ENCODE measurements at places on chromosomes 6 and 20.
A peak's percentile ranks its signal among the peaks of the same experiment; 100 is the strongest.

- DNase-seq = no peak
These were observed 49.7 kb downstream of the OR2B2 start for GRCh38 chr6:27862396-27863066.

- DNase-seq = no peak
These were observed 126.0 kb upstream of the PMEPA1 start for GRCh38 chr20:57835588-57836455.

DNA sequence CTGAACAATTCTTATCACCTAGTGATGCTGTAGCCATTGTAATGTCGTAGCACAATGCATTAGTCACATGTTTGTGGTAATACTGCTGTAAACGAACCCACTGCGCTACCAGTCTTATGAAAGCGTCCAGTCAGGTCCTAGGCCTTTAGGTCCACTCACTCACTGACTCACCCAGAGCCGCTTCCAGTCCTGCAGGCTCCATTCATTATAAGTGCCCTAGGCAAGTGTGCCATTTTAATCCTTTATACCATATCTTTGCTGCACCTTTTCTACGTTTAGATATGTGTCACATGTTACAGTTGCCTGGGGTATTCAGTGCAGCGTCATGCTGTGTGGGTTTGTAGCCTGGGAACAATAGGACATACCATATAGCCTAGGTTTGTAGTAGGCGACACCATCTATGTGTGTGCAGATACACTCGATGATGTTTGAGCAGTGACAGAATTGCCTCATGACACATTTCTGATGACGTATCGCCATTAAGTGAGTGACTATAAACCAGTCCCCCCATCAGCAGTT is 15.4 kb downstream of the IGF2R start:
- DNase-seq = no peak

DNA sequence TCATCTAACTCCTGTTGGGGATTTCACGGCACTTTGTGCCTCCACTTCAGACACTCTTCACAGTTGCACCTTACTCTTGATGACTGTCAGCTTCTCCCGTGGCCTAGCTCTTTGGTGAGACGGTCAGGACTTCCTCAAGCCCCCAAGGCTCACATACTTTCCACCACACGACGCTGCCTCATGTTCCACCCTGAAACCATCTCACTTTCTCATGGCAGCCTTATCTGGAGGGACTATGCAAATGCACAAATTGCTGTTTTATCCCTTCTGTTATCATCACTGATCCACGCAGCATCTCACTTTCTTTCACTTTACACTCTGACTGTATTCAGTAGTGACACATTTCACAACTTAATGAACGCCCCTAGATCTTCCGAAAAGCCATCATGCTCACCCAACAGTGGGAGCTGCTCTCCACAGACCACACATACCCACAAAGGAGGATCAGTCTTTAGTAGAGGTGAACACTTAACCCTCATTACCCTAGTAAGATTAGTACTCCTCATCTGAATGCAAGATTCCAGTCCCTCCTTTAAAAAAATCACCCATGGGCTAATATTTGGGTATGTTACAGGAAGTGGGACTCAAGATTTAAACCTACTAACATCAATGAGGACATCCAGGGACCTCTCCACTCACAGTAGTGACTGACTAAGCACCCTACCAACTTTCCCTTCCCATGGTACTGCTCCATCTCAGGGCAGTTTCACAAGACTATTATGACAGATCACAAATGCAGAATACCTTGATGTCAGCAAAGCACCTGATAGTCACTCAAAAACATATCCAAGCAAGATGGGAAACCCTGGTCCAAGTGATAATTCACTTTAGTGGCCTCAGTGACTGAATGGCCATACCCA is 35.4 kb downstream of the FYN start:
- peak; percentile 33 for DNase-seq

DNA sequence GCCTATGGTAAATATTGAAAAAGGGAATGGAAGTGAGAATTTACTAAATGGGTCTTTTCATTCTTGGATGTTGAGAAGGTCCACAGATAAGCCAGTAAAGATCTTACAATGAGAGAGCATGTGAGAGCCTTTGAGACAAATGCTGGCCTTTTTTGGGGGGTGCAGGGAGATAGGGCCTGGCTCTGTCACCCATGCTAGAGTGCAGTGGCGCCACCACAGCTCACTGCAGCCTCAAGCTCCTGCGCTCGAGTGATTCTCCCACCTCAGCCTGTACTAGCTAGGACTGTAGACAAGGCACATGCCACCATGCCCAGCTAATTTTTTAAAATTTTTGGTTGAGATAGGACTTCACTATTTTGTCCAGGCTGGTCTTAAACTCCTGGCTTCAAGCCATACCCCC is 63.2 kb upstream of the TMEM181 start:
- no peak for DNase-seq

DNA sequence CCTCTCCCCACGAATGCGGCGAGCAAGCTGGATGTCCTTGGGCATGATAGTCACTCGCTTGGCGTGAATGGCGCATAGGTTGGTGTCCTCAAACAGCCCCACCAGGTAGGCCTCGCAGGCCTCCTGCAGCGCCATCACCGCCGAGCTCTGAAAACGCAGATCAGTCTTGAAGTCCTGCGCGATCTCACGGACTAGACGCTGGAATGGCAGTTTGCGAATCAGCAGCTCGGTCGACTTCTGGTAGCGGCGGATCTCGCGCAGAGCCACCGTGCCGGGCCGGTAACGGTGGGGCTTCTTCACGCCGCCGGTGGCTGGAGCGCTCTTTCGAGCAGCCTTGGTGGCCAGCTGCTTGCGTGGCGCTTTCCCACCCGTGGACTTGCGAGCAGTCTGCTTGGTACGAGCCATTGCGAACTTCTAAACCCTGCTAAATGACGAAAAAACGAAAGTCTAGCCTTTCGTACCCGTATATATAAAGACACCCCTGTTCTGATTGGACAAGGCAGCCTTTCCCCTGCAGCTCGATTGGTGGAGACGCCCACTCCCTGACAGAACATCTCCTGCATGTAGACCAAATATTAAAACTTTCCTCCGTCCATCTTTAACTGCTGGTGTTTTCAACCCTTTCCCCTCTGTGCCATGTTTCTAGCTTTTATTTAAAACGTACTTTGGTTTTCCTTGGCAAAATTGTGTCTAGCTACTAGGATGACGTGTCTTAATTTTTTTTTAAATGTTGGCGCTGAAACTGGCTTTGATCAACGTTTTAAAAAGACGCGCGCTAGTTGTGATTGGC is 109.8 kb downstream of the HFE start:
- peak; percentile 77 for DNase-seq

DNA sequence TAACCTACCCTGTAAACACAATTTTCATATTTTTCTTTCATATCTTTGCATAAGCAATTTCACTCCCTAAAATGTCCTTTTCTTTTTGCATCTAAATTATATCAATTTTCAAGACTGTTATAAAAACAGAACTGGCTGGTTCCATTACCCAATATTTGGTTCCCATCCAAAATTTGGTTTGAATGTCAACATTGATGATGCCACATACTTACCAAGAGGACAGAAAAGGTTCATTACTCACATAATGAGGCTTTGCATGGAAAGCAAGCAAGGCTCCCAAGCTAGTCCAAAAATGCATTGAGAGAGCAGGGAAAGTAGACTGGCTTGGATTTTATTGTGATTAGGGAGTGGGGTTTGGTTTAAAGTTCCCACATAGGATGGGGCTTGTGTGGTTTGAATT is 144.4 kb upstream of the AKIRIN2 start:
- no peak for DNase-seq

DNA sequence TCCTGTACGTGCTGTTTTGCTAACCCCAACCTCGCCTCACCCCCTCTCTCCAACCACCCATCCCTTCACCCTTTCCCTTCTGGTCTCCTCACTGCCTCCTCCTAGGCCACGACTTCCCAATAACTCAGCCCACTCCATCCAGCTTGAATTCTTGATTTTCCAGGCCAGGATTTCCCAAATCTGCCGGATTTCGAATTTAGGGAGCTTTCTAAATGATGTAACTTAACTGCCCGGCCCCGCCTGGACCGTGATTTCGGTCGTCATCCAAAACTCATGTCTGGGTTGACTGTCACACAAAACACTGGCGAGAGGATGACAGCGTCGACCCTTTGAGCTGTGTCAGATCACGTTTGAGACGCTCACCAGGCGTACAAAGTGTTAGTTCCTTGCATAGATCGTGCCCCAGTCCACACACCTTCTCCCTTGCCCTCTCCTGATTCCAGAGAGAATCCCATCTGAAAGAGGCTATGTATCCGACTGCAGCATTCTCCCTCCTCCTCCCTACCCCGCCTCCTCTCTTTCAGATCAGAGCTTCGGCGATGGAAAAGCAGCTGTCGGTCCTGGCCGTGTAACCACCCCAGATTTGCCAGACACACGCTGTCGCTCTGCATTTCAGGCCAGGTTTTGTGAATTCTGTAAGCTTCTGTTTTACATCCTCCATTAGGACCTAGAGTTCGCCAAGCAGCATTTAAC is 168.2 kb downstream of the GPX5 start:
- DNase-seq = no peak

DNA sequence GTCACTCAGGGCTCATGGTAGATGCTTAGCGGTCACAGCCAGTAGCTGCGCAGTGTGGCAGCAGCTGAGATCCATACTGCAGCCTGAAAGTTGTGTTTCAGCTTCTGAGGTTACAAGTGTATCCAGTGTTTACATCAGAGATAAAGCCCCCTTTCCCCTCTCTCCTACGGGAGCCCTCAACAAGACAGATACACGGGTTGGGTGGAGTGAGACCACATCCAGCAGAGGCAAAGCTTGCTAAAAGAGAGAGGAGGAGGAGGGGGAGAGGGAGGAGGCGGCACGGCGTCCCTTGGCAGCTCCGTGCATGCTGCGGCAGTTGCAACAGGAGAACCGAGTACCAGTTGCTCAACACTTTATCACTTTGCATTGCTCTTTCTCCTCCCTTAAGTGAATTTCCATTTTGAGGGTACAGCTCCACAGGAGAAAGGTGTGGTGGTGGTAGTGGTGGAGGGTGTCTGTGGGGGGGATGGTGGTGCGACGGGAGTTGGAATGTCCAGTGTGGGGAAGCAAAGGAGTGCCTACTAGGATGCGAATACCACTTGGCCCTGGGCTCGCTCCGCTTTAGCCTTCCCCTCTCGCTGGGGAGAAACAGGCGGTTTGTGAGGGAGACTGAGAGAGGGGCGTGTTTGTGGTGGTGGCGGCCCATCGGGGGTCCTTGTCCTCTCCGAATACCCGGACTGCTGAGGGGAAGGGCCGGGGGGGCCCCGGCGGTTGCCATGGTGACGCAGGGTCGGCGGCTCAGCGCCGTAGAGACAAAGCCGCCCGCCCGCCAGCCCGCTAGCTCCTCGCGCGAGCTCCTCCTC is 405 bp upstream of the RNF182 start:
- DNase-seq = no peak

- DNase-seq = peak; percentile 16
These were observed 53.6 kb upstream of the LRRC1 start for GRCh38 chr6:53741034-53741823.

- DNase-seq = no peak
These were observed 566.4 kb upstream of the MAN1A1 start for GRCh38 chr6:119915971-119916370.

- no peak for DNase-seq
These were observed 2.8 kb upstream of the TFAP2A start for GRCh38 chr6:10417681-10418104.

DNA sequence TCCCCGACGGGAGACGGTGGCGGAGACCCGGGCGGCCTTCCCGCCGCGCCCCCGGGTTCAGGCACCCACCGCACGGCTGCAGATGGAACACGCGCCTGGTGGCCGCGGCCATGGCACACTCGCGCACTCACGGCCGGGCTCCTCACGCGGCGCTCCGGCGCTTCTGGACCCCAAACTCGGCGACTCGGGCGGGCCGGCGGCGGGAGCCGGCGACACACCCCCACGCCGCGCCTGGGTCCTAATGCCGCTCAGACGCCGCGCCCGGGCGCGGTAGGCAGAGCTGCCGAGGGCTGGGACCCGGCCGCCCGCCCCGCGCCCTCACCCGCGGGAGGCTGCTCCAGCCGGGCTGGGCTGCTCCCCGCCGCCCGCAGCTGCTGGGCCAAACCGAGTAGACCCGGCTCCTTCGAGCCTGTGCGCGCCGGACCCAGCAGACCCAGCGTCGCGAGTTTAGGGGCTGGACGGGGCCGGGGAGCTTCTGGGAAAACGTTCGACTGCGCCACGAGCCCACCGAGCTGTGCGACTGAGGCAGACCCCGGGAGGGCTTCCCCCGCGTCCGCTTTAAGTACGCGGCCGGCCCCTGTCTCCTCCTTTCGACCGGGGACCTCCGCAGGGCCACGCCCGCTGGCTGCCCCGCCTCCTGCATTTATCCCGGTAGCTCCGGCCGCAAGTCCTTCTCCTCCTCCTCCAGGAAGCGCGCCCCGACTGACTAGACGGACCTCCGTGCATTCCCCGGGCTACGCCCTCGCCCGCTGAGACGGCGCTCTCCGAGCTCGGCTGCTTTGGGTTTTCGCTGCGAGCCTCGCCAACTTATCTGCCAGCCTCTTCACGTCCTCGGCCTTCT is at the start of gene SLC4A11:
Gene SLC4A11 (minus strand): TSS at position 165 of the 841 bp plus-strand sequence. CDS start 53 bp downstream, at position 112.
- DNase-seq = no peak

DNA sequence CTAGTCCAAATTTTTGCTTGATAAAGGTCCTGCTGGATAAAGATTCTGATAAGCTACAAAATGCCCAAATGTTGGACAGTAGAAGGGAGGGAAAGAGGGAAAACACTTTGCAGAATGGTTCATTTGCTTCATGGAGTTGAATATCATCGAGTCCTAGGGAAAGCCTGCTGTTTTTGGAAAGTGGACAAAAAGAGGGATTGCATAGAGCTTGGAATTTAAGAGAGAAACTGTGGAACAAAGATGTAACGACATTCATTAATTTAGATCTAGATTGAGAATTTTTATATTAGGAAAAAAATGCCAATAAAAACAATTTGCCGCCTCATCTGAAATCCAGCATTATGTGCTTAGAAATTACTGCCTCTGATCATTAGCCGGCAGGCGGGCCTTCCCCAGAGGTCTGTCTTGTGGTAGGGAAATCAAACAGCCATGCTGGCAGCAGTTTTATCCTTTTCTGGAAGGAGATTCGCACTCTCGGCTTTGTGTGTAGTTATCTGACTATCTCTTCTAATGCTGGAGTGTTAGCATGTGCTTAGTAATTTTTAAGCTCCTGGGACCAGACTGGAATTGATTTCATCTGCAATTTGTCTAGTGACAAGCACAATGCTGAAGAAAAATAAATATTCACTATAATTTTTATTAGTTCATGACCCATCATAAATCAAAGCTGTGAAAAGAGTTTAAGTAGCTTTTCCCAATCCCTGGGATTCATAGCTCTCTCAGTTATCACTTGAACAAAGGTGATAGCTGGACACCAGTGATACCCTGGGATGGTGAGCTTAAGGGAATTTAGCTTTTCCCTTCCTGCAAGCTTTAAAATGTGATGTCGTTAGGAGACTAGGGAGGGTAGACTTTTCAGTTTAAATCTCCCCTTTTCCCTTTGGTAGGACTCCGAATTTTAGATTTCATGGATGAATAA is 329.5 kb downstream of the PRL start:
- no peak for DNase-seq

Data from stimulated activated CD4-positive, alpha-beta T cell treated with anti-CD3 and anti-CD28 coated beads, Interleukin-2, amount 100 ng/mL, for 4 hours (primary cell).